Hematopoietic multipotent progenitor cell treated with erythropoietin and hydrocortisone succinate and interleukin-3 and kit ligand, for 17 days (in vitro differentiated cells): ENCODE measurements at places on chromosomes 7 and 10.

DNA sequence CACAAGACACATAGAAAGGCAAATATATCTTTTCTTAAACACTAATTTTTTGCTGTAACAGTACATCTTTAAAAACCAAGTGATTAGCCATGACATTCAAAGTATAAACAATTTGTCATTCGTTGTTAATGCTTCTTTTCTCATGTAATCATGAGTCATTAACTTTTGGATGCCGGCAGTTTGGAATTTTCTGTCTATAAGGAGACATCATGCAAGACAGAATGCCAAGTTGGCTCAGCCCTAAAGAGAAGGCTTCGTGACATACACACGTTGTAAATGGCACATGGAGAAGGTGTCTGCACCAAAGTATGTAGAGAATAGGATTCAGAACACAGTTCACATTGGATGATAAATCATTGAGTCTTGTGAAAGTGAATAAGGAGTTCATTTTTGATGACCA is 35.9 kb downstream of the CCDC3 start:
- no peak for DNase-seq

- no peak for DNase-seq
Measured at GRCh38 chr10:11443468-11444154, 167.8 kb downstream of the USP6NL start.

DNA sequence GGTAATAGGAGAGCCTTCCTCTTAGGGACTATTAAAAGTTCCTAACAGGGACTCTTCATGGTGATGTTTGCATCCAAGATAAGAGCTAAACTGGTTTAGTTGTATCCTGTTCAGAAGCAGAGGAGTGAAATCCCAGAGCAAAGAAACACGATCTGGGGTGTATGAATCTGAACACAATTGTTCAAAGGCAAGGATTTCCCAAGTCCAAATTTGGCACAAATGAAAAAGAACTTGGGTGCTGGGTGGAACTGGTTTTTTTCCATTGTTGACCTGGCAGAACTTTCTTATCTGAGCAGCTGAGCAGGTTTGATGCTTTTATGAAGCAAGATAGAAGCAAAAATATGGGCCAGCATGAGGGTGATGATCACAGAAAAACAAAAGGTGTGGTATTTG is 6.0 kb downstream of the AGFG2 start:
- no peak for DNase-seq

GRCh38 chr10:99883523-99883922 is 101.1 kb downstream of the ABCC2 start:
- DNase-seq, result no peak

DNA sequence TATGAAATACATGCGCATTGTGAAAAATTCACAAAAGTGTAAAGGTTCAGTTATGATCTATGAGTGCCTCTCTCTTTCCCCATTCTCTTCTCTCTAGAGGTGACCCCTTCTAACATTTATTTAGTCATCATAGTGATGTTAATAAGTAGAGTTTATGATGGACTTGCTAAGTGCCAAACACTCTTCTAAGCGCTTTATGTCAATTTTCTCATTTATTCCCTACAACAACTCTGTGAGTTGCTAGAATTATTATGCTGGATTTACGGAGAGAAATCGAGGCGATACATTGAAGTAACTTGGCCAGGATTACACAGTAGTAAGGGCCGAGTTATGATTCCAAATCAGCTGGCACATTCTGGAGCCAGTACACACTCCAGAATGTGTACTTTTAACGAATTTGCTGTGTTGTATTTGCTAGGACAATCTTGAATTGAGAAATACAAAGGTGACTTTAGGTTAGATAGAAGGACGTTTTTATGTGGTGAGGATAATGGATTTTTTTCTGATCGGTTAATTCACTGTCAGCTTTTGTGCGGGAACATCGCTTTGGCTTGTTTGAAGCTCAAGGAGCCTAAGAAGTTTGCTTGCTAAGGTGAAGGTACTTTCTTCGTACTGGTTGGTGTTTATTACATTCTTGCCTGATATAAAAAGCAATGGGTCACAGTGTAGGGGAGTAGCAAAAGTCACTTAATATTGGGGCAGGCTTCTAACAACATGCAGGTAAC is 1.4 kb downstream of the ATRNL1 start:
- DNase-seq, result no peak

DNA sequence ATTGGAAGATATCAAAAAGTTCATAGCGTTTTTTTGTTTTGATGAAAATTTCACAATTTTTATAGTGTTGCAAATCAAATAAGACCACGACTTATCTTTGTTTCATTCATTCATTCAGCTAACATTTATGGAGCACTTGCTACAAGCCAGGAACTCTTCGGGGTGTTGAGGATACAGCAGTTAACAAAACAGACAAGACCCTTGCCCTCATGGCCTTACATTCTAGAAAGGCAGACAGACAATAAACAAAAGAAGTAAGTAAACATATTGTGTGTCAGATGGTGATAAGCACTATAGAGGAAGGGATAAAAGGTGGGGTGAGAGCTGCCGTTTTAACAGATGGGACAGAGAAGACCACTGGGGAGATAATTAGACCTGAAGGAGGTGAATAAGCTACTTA is 41.6 kb upstream of the GSAP start:
- no peak for DNase-seq

GRCh38 chr7:155258226-155258560 is 39.5 kb upstream of the INSIG1 start:
- DNase-seq, result no peak

DNA sequence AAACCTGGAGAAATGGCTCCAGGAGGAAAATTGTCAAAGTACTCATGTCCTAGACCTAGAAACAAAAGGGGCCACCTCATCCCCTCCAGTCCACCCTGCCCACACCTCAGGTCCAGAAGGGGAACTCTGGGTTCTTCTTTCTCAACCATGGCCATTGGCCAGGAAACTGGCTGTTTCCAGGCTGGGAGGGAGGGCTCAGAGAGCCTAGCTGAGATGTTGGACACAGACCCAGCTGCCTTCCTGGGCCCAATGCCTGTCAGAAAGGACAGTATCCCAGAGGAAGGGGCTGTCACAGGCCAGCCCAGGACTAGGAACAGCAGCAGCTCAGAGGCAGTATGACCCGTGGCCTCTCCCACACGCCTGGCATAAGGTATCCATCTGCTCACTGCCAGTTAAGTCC is 9.6 kb downstream of the GRID1 start:
- DNase-seq, result no peak

DNA sequence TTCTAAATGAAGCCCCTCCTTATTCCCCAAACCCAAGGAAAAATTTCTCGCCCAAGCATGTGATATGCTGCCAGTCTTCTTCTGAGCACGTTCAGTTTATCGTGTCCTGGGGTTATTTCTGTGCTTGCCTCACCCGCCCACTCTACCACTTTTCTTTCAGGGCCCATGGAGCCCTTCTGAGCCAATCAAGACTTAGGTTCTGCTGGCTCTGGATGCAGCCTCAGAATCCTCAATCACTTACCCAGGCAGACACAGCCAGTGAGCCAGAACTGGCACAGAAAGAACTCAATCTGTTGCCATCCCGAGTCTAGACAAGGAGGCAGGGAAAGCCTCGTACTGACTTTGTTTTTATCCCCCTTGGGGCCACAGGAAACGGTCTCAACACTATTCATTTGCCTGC is 34.2 kb upstream of the C10orf90 start:
- DNase-seq, result no peak

DNA sequence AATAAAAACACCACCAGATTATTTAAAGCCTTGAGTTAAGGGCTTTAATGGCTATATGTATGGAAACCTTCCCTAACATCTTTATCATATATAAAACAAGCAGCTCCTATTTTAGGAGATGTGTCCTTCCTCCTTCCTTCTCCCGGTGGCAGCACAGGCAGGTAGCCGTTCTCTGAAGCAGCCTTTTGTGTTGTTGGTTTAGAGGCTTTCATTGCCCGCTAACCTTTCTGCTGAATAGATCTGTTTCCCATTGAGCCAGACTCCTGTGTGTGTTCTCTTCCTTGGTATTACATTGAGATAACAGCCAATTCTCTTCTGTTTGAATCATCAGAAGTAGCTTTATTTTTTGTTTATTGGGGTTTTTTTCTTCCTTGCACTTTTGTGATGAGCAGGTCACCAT is 131.3 kb downstream of the CACNB2 start:
- DNase-seq, result no peak

DNA sequence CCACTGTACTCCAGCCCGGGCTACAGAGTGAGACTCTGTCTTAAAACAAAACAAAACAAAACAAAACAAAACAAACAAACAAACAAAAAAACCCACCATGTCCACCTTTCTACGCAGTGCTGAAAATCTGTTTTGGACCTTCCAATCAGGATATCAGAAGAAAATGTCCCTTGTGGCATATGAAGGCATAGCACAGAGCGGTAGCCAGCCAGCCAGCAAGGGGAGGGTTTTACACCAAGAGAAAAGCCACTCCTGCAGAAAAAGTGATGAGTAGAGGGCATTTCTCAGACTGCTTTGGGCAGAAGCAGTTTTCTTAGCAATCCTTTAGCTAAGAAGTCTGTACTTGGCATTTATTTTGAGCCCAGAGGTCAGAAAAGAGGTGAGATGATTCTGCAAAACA is 612.2 kb downstream of the TYW1 start:
- no peak for DNase-seq

- DNase-seq, result no peak
Measured at GRCh38 chr10:79229830-79230327, 117.4 kb upstream of the PPIF start.

DNA sequence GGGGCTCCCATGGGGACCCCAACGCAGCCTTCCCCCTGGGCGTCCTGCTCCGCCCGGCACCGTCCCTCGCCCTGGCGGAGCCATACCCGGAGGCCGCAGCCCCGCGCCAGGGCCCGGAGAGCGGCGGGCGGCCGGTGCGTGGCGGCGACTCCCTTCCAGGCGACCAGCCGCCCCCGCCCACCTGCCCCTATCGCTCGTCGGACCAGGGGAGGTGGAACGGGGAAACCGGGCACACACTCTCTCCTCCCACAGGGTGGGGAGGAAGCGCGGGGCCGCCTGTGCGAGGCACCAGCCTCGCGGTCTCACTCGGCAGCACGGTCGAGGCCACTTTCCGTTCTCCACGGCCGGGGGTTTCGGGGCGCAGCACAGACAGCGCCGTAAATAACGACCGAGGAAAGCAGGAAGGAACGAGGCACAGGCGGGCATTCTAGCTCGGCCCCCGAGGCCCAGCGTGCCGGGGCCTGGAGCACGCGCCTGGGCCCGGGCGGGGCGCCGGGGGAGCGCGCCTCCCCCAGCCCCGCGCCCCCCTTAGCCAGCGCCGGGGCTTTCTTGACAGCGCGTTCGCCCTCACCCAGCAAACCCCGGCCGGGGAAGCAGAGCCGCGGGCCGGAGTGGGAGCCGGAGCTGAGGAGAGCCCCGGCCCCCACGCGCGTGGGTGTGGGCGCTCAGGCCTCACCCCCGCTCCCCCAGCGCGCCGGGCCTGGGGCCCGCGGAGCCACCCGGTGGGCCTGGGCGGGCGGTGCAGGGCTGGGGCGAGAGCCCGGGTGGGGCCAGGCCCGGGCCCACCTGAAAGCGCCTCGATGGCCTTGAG is 936 bp downstream of the IGF2BP3 start:
- DNase-seq, result no peak

DNA sequence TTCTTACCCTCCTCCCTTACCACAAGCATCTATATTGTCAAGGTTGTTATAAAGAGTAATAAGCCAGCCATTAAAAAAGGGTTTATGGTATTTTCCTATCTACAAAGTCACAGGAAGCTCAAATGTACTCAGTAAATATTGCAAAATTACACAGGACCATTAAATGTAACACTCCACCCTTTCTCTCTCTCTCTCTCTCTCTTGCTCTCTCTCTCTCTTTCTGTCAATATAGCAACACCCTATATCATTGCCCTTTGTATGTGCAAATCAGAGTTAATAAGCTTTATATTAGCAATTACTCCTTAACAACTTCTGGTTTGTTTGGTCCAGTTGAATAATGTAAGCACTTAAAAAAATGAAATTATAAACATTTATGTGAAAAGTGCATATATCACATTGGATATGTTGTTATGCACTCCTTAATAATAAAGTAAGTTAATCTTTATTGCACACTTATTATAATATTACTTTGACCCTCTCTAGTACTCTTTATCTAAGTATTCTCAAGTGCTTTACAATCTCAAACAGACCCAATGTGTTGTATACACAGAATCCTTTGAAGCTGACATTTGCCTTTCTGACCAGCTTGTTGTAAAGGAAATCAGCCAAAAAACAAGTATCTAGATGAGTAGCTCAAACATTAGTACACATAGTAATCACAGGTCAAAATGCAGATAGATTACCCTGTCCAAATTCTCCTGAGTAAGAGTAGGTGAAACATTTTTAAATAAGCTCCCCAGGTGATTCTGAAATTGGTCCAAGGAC is 93.2 kb downstream of the CFTR start:
- DNase-seq, result no peak

- DNase-seq, result no peak
Measured at GRCh38 chr10:44821290-44821689, 89.8 kb upstream of the TMEM72 start.

DNA sequence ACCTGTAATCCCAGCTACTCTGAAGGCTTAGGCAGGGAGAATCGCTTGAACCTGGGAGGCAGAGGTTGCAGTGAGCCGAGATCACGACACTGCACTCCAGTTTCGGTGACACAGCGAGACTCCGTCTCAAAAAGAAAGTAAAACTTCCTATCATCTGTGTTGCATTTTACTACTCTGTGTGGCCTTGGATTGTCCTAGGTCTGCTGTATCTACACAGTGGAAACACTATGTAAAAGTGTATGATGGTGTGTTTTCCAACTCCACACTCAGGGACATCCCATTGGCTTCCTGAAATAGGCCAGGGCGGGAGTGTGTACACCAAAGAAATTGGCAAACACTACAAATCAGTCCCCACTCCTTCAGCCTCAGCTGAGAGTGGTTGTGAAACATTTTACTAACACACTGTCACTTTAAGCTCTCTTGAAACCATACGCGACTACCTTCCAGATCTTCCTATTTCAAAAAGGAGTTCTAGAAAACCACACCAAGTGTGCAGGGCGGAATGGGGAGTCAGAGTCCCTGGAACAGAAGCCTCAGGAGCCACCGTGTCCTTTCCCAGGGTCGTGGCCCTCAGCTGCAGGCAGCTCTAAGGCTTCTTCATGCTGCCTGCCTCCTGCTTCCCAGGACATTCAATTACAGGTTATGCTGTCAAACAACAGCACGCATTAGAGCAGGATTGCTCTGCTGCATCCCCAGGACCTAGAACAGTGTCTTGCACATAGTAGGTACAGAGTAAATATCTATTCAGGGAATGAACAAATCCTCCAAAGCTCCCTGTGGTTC is 275.4 kb downstream of the PARD3 start:
- DNase-seq, result no peak

DNA sequence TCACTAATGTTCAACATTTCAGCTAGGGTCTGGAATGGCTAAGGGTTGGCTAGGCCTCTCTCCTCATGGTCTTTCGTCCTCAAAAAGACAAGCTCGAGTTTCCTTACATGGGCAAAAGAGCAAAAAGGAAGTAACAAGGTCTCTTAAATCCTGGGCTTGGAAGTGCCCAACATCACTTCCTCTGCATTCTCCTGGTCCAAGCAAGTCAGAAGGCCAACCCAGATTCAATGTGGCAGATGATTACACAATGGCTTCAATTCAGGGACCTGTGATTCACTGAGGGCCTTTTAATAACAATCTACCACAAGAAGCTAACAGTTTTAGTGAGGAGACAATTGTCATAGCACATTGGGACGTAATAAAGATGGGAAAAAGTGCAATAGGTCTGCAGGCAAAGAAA is 4.4 kb upstream of the NUP205 start:
- DNase-seq, result no peak
